Placental epithelial cell (primary cell): ENCODE measurements at places on chromosomes 7 and 10. TPM values are rescaled to one million over a fixed set of nuclear protein-coding genes. Genes with fewer than 3 reads are reported as not detected.

FAM25G gene
- total RNA-seq, result 9.0 TPM in 1 of 2 replicates, not detected in the other

NUTM2E gene
- 0.11 TPM in 1 of 2 replicates, not detected in the other for total RNA-seq

ACSM6 gene
- total RNA-seq, result not detected in 2 replicates

ATRNL1 gene
- 0.22 and 0.39 TPM in 2 replicates for total RNA-seq

EGR2 gene
- 0.22 and 0.79 TPM in 2 replicates for total RNA-seq

OR2A12 gene
- not detected in 2 replicates for total RNA-seq

PNLIPRP1 gene
- total RNA-seq, result not detected in 2 replicates

TUBB8 gene
- total RNA-seq, result not detected in 2 replicates

CAV2 gene
- 271 and 366 TPM in 2 replicates for total RNA-seq

FAM180A gene
- 0.79 and 2.1 TPM in 2 replicates for total RNA-seq
